ENCODE measurements at places on chromosomes 2 and 18. TPM values are rescaled to one million over a fixed set of nuclear protein-coding genes. Genes with fewer than 3 reads are reported as not detected.

Gene ANKRD30BL
- total RNA-seq, result not detected

Gene CFAP65
- total RNA-seq, result not detected

Gene CRYBA2
- not detected for total RNA-seq

Gene AKAIN1
- not detected for total RNA-seq

Gene GPAT2
- 2.3 TPM for total RNA-seq

Gene THSD7B
- 0.09 TPM for total RNA-seq

Gene MYCN
- total RNA-seq, result not detected

Gene LAMA3
- 19.1 TPM for total RNA-seq

Gene PLCL1
- total RNA-seq, result 1.1 TPM

Gene ZSWIM2
- 0.09 TPM for total RNA-seq

Gene HOXD1
- not detected for total RNA-seq

Gene TRABD2A
- total RNA-seq, result 6.4 TPM

Gene SDC1
- 16.8 TPM for total RNA-seq

Gene PCARE
- not detected for total RNA-seq

Gene FOSL2
- 59.2 TPM for total RNA-seq

Gene PIAS2
- total RNA-seq, result 21.3 TPM
